Activated naive CD8-positive, alpha-beta T cell treated with anti-CD3 and anti-CD28 coated beads, Interleukin-2, amount 50 U/mL, for 24 hours (primary cell): ENCODE measurements at places on chromosomes 12 and 14.

- no peak for DNase-seq
Observed at GRCh38 chr14:22897357-22897756, 14.3 kb downstream of the REM2 start.

- DNase-seq: no peak
Observed at GRCh38 chr14:66254038-66254437, 232.1 kb upstream of the CCDC196 start.

DNA sequence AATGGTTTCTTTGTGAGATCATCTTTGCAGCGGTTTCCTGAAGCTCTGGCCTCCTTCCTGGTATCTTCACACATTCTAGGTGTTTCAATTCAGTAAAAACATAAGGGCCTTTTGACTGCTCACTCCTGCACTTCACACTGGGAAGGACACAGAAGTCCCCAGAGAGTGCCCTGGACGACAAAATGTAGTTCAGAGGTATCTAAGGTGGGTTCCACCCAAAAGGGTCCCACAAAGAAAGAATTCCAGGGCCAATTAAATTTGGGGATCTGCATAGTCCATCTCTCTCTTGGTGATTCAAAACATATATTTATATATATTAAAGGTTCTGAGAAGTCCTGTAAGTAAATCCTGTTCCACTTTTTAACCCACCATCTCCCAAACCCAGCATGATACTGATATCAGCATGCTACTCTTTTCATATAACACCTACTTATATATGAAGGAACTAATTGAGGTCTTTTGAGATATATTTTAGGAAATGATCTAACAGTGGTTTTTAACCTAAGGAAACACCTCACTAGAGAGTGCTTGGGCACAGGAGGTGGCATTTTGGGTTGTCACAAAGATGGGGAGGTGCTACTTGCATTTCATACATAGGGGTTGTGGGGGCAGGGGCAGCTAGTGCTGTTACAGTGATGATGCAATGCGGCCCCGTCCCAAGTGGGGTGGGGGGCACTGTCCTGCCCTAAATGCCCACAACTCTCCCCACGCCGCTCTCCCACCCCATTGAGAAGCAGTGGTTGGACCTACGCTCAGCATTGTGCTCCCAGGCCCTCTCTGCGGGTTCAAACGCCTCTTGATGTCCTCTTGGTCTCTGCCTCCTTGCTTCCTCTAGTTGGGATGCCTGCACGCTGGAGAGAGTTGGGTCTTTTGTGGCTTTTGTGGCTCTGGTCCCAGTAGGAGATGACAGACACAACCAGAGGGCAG is 109.4 kb downstream of the ARF6 start:
- DNase-seq: peak; percentile 69

- DNase-seq: no peak
Observed at GRCh38 chr14:95535226-95536021, 574 bp downstream of the GLRX5 start.

GRCh38 chr12:89760783-89761182 is 52.1 kb upstream of the ATP2B1 start:
- DNase-seq: no peak

GRCh38 chr12:52054231-52054832 is 3.1 kb downstream of the NR4A1 start:
- DNase-seq: no peak

GRCh38 chr12:132395908-132396305 is 66.5 kb upstream of the GALNT9 start:
- no peak for DNase-seq

GRCh38 chr12:4117386-4118016 is 156.1 kb upstream of the CCND2 start:
- no peak for DNase-seq
